ENCODE measurements at places on chromosomes 13 and 19. TPM values are rescaled to one million over a fixed set of nuclear protein-coding genes. Genes with fewer than 3 reads are reported as not detected.

Gene UBA52
- total RNA-seq: 1,229 TPM

Gene ARRDC5
- total RNA-seq: not detected

Gene ZNF536
- total RNA-seq: 11.2 TPM

Gene SACS
- total RNA-seq: 51.3 TPM

Gene C1QTNF9
- not detected for total RNA-seq

Gene CEACAM8
- not detected for total RNA-seq

Data from Daoy (cell line).